ENCODE measurements at places on chromosomes 1 and 21. TPM values are rescaled to one million over a fixed set of nuclear protein-coding genes. Genes with fewer than 3 reads are reported as not detected.

Gene UMODL1
- not detected for polyA plus RNA-seq

DNA sequence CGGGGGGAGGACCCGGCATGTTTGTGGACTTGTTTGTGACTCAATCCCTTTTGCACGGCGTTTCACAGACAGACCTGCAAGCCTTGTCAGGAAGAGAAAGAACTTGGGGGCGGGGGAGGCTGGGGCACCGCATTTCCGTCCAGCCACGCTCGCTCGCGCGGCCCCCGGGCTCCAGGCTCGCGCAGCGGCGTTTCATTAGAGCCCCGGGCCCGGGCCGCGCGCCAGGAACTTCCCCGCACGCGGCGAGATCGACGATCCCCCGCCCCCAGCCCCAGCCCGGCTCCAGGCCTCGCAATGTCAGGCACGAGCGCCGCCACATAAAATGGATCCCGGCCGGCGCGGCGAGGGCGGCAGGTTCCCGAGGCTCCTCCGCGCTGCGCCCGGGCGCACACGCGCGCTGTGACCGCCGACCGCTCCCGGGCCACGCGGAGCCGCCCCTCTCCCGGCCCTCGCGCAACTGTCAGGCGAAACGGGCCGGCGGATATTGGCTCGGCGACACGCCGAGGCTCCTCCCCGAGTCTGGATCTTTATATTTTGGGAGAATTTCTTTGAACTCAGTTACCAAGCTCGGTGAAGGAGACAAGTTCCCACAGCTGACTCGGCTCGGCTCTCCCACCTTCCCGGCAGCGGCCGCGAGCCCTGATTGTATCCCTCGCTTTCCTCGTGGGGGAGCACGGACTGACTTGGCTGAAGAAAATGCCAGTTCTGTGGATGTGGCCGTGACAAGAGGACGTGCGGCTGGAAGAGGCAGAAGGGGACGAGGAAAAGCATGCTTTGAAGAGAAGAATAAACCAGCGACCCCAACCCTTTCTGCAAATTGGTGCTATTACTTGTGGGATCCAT lies at the start of gene KIF26B:
TSS of gene KIF26B (plus strand) at position 557 of the 843 bp plus-strand sequence. CDS start 440 bp downstream, outside the sequence.
- DNase-seq = no peak

GRCh38 chr1:44539991-44540730 lies 134.1 kb downstream of the TMEM53 start:
- no peak for DNase-seq

DNA sequence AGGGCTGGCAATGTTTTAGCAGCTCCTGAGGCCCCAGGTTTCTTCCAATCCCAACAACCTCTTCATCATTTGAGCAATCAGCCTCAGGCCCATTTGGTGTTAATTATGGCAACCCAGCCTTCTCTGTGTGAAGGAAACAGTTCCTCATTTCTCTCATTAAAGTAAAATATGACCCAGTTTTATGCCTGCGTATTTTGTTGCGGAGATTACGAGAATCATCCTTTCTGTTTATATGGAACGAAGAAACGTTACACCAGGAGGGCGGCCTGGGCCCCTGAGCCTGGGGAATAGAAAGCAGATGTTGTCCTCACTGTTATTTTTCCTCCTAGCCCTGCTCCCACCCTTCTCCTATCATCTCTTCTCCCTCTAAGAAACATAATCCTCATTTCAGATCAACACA lies 332.2 kb upstream of the USP24 start:
- no peak for DNase-seq

DNA sequence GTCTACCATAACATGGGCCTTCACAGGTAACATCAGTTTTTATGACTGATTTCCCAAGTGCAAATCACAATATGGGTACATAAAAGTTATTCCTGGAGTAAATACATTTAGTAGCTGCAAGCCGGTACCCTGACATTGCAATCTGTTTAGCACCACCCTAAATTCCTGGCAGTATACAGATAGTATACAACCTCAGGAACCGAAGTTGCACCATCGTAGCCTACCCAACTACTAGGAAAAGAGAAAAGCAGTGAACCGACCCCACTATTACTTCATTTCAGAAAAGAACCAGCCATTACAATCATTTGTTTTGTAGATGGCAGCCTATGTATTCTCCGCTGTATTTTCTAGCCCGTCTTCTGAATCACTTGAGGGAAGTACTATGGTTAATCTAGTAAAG lies 1.1 kb downstream of the ADIPOR1 start:
- no peak for DNase-seq

Gene LMX1A
- not detected for polyA plus RNA-seq

DNA sequence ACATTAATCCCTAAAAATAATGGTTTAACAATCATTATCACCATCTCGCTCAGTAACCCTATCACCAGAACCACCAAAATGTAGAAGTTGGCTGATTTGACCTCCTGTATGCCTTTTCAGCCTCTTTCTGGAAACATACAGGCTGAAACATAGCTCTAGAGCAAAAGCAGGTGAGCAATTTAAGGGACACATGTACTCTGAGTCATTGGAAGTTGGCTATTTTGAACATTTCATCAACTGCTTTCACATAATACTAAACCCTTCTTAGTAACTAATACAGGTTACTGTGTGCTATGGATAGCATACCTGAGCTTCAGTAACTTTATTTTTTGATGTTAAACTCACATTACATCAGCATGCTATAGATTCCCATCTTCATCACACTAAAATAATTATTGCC lies 19.8 kb upstream of the DDAH1 start:
- no peak for DNase-seq

Gene RAB7B
- 2.4 TPM for polyA plus RNA-seq

GRCh38 chr1:183480971-183481441 lies 8.7 kb downstream of the SMG7 start:
- no peak for DNase-seq

DNA sequence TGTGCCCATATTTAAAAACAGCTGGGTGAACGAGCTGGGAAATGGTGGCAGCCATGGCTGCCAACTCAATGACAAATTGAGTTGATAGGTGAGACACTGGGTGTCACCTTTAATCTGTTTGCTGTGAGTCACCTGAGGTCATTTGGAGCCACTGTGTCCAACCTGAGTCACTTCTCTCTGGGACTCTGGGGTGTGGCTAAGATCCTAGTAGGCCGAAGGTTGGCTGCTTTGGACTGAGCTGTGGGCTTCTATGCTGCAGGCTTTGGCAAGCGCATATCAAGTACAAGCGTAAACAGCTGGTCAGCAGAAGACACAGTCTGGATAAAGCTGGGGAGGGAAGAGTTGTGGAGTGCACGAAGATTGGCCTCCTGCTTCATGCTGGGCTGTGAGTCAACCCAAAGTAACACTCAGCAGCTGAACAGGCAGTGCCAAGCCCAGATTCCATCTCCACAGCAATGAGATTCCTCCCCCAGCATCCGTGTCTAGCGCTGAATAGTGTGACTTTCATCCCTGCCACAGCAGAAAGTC lies 24.0 kb downstream of the TEX35 start:
- no peak for DNase-seq

DNA sequence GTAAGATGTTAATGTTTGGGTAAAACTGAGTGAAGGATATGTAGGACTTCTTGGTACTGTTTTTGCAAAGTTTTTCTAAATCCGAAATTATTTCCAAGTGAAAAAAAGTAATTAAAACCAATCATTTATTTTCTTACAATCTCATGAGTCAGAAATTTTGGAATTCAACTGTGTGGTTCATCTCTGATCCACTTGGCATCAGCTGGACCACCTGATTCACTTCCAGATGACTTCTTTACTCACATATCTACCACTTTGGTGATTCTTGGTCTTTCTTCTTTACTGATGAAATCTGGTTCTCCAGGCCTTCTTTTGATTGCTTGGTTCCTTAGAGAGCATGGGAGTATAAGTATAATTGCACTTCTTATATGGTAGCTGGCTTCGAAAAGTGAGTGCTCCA lies 254.9 kb upstream of the CACYBP start:
- DNase-seq = no peak

- DNase-seq = no peak
Measured at GRCh38 chr21:17978895-17979294, 159.7 kb upstream of the C21orf91 start.

DNA sequence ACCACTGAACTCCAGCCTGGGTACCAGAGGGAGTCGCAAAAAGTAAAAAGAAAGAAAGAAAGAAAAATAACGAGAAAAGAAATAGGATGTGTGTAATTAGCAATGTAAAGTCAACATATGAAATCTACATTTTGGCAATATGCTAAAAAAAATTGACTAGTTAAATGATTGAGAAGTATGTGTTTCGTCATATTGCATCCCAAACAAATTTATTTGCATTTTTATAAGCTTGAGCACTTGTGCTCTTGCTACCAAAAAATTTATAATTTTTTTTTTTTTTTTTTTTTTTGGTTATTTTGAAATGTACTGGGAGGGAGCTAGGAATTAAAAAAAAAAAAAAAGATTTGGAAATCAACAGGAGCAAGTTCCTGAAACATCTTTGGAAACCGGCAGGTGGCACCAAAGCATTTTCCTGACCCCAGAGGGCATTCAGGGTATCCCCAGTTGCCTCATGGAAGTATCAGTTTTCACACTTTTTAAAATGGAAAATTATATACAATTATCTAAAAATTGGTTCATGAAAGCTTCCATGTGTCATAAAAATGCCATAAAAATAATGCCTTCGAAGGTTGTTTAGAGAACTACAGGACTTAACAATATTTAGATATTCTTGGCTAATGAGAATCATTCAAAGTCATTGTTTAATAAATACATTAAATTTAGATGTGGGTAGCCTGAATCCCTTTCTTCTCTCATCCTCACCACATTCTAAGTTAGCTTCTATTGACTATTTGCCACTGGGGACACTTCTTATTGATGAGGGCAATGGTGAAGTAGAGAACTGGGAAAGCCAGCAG lies 4.8 kb upstream of the HEATR1 start:
- peak; percentile 18 for DNase-seq

DNA sequence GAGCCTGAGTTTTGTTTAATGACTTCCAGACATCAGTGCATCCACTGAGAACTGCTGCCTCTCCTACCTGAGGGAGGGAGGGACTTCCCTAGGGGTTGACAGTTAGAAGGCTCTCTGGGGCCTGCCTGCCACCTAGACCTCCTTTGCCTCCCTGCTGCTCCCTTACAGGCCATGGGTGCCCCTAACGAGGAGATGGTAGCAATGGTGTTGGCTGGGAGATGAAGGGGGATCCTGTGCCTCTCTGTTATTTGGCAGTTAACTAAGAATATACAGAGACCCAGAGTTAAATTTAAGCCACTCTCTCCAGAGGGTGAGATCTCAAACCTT lies 66.1 kb downstream of the UBE2U start:
- no peak for DNase-seq

DNA sequence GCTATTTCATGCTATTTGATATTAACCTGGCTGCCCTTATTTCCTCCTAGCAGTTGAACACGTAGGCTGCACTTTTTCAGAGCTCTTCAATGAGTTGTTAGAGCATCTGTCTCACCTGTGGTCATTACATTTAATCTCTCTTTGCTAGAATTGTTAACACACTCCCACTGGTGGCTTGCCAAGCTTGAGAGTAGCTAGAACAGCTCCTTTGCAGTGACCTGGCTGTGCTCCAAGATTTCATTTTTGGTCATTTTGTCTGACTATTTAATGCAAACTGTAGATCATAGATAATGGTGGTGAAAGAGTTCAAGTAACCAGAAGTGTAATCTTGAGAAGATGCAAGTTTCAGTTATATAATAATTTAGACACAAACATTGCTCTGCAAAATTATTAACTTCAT lies 105.6 kb downstream of the LRRC7 start:
- no peak for DNase-seq

GRCh38 chr1:12549460-12550349 lies 68.3 kb downstream of the DHRS3 start:
- DNase-seq = peak; percentile 68

DNA sequence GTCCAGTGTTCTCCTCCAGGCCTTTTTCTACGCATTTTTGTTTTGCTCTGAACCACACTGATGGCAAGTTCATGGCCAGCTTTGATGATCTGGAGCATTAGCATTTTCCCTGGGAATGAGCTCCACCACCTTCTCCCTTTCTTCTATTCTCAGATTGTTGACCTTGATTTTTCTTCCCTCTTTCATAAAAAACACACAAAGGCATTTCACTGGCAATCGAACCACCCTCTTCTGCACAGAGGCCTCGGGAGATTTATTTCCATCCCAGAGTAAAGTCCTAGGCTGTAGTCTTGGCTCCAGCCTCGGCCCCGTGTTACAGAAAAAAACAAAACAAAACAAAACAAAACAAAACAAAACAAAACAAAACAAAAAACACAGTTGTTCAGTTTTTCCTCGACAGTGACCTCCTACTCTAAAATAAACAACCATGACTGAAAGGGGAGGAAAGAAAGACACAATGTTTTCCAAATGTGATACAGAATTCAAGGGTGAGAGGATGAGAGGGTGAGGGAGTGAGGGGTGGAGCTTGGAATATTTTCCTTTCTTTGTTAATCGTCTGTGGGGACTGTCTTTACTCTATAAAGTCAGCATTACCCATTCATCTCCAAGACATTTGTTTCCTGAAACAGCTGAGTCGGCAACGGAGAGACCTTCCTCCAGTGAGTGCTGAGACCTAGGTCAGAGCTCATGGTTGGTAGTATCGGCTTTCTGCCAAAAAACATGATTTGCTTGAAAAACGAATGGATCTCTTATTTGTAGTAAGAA lies 29.8 kb upstream of the RNF186 start:
- DNase-seq = peak; percentile 38

DNA sequence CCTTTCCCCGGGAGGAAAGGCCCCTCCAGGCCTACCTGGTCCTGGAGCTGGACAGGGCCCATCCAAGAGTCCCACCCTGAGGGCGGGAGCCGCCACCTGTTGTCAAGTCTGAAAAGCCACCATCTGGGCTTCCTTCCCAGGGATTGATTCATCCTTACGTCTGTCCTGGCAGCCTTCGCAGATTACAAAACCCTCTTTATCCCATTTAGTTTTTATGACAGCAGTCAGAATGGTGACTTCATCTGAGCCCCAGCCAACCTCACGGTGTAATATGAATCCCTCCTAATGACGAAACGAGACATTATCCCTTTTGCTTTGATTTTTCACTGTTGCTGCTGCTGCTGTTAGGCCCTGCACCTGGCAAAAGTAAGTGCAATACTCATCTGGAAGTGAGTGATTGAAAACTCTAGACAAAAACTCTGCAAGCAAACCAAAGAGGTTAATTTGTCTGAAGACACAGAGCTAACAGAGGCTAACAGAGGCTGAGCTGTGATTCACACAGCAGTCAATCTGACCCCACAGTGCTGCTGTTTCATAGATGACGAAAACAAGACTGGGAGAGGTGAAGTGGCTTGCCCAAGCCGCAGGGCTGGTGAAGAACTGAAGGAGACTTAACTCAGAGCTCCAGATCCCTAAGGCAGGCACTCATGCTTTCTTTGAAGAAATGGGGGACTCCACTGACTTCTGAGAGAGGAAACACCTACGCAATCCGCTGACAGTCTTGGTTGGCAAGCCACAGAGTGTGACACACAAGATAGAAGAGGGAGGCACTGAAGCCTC lies 30.0 kb upstream of the S100A7 start:
- DNase-seq = no peak
